Fibroblast of skin of scalp (primary cell): ENCODE measurements at places on chromosomes 7 and 10.
A peak's percentile ranks its signal among the peaks of the same experiment; 100 is the strongest.

- no peak for DNase-seq
These were observed 63.7 kb downstream of the CELF2 start for GRCh38 chr10:11081408-11081807.

DNA sequence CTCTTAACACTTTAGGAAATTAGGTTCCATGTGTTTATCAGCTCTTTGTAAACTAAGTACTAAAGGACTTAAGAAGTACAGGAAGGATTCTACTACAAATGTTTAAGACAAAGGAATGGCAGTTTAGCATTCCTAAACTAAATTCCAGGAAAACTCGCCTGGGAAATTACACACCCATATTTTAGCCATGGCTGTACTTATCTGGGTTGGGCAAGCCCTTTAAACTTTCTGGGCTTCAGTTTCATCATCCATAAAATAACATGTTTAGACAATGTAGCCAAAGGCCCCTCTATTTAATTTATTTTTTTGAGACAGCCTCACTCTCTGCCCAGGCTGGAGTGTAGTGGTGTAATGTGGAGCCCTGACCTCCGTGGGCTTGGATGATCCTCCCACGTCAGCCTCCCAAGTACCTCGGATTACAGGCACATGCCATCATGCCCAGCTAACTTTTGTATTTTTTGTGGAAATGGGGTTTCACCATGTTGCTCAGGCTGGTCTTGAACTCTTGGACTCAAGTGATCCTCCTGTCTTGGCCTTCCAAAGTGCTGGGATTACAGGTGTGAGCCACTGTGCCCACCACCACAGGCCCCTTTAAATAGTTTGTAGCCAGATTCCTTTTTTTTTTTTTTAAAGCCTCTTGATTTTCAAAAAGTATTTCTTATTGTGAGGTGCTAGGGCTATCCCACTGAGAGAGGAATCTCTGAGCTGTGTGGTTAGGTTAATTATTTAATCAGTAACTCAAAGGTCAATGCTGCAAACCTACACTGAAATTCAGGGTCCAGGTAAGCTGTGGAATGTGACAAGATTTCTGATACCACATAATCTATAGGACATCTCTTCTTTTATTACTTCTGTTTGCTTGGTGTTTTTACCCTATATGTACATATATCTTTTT, 32.1 kb downstream of the TMEM60 start:
- DNase-seq = peak; percentile 49

GRCh38 chr7:31439165-31439564, 74.7 kb upstream of the ITPRID1 start:
- no peak for DNase-seq

DNA sequence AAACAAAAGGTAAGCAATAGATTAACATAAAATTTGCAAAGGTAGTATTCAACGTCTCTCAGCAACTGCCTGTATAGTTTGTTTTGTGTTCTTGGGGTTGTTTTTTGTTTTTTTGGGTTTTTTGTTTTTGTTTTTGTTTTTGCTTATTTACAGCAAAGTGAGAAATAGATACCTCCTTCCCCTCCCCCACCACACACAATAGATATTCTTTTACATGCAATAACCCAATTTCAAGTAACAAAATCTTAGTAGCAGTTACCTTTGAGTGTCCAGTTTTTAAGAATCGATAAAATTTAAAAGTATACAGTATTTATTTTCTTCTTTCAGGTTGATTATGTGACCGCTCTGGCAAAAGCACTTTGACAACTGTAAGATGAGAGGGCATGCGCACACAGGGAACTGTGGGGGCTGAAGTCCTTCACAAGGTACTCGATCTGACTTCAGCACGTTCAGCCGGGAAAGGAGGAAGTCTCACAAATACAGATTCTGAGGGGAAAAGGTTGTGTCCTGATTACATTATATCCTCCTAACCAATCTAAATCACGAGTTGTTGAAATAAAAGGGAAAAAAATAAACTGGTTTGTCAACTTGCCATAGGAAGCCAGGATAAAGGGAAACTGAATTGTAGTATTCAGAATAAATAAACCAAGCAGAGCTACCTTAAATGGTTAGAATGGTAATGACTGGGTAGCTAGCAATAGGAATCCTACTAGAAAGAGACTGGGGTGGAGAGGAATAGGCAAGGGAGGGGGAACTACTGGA, 47.8 kb downstream of the CPEB3 start:
- DNase-seq = peak; percentile 54

DNA sequence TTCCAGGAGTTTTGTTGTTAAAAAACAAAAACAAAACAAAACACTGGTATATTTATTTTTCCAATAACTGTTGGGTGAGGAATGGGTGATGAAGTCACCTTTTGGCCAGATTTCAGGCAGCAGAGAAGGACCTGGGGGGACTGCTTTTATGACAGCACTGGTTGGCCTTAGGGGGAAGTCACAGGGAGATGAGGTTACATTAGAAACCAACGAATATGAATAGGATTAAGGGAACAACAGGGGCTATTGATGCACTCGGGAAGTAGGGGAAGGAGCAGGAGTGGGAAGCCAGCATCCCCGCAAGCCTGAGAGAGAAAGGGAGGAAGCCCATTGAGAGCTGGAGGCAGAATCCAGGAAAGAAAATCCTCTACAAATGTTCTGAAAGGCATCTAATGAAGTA, 958.4 kb downstream of the TYW1 start:
- DNase-seq = no peak

DNA sequence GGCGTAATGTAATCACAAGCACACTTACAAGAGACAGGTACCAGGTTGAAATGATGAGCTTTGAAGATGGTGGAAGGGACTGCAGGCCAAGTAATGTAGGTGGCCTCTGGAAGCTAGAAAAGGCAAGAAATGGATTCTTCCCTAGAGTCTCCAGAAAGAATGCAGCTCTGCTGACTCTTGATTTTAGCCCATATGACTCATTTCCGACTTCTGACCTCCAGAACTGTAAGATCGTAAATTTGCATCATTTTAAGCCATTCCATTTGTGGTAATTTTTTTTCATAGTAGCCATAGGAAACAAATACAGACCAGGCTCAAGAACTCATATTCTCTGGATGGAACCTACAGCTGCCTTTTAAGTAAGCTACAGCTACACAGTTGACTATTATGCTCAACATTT, 315.5 kb downstream of the MAGI2 start:
- DNase-seq = peak; percentile 17

DNA sequence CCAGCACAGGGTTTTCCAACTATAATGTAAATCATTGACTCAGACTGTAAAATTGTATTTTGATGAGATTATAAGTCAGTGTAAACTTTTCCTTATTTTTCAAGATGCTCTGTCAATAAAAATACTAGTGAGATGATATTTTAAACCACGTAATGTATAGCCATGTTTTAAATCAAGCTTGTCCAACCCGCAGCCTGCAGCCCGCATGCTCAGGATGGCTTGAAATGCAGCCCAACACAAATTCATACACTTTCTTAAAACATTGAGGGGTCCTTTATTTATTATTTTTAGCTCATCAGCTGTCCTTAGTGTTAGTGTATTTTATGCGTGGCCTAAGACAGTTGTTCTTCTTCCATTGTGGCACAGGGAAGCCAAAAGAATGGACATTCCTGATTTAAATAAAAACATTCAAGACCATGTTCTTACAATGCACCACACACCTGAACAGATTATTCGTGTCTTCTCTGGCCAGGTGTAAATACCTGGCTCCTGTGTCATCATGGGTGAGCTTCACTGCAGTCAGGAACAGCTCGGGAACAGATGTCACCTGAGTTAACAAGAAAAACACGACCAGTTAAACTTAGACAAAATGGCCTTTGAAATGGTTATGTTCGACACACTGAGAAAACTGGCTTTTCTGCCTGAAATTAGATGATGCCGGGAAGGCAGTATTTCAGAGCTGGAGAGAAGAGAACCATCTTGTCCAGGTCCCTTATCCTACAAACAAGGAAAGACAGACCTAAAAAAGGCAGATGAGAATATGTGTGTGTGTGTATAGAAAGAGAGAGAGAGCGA, 5.9 kb downstream of the PITRM1 start:
- DNase-seq = no peak

DNA sequence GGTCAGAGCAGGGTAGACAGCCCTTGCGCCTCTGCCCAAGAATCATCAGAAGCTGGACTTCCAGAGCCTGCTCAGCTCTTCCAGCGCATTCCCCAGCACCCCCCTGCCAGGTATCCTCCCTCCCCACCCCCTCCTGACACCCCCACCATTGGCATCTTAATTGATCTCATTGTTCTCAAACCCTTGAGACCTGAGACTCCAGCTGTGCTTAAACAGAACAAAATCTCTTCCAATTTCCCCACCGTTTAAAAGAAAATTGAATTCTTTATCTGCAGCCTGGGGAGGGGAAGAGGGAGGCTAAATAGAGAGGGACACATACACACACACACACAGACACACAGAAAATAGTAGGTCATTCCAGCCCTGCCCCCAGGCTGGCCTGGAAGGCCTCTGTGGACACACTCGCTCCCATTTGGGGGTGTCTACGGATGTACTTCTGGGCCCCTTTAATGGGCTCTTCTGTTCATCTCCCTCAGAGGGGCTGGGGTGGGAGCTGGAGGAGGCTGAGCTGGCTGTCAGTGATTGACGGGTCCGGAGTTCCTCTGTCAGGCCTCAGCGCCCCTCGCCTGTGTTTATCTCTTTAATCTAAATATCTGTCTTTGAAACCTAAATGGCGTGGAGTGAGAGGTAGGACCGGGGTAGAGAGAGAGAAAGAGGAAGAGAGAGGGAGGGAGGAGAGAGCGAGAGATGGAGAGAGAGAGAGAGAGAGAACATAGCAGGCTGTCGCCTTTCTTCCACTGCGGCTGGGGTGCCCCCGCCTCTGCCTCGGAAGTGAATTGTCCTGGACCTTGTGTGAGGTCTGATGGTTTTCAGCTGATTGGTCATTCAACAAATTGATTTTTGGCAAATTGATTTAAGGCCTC, 61.7 kb downstream of the C10orf105 start:
- DNase-seq = no peak

DNA sequence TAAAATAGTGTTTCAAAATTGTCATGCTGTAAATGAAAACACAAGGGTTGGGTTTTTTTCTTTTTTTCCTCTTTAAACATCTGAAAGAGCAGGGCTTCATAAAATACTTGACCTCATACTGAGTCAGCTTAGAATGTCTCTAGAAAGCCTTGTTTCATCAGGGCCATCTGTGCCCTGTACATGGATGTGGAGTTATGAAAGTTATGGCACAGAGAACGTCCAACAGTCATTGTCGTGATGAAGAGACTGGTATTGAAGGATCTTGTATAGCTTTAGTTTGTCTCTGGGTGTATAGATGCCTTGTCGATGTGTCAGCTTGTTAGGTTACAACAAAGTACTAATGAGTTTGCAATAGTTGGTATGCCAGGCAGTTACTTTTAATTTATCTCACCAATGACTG, 127.3 kb downstream of the FAM204A start:
- DNase-seq = no peak

DNA sequence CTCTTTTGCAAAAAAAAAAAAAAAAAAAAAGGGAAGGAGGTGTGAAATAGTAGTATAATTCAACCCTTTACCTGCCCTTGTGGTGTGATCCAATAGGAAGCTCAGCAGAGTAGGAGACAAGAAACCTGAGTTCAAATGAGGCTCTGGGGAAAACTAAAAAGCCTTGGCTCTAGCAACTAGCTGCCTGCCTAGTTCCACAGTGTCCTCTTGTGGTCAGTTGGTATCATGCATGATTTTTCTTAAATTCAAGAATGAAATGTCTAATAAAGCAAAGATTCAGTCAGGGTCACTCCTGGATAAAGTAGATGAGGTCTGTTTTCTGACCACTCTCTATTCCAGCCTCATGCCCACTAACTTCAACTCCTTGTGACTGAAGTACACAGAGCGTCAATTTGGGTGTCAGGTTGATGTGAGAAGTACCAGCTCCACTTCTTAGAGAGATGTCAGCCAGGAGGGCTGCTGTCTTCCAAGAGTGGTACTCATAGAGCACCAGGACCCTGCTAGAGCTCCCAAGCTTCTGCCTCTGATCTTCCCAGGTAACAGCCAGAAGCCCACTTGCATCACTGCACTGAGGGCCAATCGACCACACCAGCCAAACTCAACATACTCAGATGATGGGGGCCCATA, 10.5 kb downstream of the LSM5 start:
- DNase-seq = peak; percentile 60

DNA sequence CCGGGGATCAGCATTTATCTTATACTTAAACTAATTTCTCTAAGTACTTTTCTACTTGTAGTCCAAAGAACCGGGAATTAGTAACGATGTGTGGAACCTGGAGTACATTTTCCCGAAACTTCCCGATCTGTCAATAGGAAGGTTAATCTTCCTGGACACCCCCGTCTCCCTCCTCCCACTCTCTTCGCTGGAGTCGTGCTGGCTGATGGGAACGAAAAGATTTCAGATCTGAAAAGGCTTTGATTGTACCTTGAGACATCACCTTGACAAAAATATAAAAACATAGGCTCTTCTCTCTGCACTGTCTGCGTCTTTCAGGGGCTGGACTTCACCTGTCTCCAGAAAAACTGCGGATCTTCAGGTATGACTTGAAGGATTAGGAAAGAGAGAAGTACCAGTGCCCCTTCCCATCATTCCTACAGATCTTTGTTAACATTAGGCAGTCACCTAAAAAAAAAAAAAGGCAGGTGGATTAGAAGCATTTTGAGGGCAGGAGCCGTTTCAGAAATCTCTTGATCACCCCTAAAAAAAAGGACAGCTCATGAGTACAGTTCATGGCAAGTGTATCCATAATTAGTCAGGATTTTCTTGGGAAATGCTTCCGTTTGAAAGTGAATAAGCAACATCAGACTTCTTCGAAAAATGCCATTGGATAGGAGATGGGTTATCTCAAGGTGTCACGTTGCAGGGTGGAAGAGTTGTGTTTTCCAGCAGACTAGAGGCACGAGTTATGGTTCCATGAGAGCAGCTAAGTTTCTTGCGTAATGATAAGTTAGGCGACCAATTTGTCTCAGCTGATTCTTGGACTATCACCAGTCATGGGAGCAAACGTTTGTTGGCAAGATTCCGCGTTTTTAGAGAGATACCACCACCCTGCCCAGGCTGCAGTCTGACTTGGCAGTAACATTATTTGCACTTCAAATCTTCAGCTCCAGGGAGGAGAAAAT, 7.8 kb upstream of the BAMBI start:
- no peak for DNase-seq

- DNase-seq = no peak
These were observed 143.9 kb upstream of the STK17A start for GRCh38 chr7:43438897-43439479.

- DNase-seq = no peak
These were observed 34.0 kb downstream of the PRSS2 start for GRCh38 chr7:142804728-142805207.

DNA sequence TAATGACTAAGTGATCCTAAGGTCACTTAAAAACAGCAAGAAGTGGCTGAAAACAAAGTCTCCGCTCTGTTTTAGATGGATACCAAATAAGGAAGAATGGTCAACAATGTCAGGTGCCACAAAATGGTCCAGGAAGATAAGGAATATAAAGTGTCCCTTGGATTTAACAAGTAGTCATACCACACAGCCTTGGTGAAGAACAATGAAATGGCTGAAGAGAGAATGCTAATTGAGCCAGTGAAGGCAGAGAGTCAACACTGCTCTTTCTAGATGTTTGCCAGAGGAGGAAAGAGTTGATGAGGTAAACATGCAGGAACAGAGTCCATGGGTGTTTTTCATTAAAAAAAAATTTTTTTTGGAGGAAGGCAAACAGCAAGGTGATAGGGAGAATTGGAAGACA, 2.1 kb upstream of the CASD1 start:
- no peak for DNase-seq
